ENCODE measurements at places on chromosomes 6 and 20.
A peak's percentile ranks its signal among the peaks of the same experiment; 100 is the strongest.

GRCh38 chr6:72886170-72886569, 264.3 kb downstream of the KCNQ5 start:
- DNase-seq = no peak

DNA sequence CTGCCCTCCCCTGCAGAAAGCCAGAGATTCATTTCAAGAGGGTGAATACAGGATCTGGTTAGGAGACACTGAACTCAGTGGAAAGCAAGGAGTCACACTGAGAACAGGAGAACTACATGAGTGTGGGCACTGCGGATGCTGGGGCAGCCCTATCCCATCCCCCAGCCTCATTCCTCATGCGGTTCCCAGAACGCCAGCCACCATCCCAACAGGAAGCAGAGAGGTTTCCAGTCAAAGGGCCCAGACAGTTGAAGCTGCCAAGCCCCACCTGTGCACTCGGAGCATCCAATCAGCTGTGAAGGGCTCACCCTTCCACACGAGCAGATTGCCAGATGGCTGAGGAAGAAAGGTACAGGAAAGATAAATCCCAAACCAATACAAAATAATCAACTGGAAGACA, 50.7 kb upstream of the PRND start:
- DNase-seq = no peak

DNA sequence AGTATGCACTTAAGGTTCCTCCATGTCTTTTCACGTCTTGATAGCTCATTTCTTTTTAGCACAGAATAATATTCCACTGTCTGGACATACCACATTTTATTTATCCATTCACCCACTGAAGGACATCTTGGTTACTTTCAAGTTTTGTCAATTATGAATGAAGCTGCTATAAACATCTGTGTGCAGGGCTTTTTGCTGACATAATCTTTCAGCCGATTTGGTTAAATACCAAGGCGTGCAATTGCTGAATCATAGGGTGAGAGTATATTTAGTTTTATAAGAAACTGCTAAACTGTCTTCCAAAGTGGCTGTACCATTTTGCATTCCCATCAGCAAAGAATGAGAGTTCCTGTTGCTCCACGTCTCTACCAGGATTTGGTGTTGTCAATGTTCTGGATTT, 44.9 kb upstream of the PHACTR2 start:
- no peak for DNase-seq

GRCh38 chr6:127971945-127972391, 71.1 kb upstream of the THEMIS start:
- DNase-seq = no peak

- DNase-seq = peak; percentile 41
Measured at GRCh38 chr6:81752921-81753710, 635 bp upstream of the TENT5A start.

DNA sequence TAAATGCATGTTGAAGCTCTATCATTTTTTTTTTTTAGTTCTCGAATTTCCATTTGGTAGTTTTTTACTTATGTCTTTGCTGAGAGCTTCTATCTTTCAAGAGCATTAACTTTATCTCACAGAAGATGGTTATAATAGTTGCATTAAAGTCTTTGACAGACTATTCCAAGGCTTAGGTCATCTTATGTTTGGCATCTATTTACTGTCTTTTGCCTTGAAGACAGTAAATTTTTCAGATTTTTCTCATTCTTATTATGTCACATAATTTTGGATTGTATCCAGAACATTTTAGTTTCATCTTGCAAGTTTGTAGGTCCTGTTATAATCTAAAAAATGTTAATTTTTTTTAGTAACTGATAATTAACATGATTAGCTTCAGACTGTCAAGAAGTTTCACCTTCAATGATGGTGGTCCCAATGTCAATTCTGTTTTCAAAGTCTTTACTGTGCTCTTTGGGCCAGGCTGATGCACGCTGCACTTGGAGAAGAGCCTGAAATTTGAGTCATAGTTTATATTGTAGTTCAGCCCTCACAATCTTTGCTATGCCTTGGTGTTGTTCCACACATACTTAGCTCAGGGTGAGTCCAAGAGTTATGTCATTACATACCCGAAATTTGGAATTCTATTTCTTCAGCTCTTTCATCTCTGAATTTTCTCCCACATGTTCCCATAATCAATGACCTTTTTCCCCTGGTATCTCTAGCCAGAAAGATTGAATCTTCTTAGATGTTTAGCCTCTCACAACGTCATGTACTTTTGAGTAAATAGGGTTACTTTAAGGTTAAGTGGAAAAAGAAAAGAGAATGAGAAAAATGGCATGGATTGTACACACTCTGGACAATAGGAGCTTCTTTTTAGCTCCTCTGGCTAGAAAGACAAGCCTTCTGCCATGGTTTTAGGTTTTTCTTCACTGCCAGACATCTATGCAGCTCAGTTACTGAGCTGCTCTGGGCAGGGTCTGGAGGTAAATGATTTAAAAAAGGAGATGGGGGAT, 110.3 kb upstream of the BTBD3 start:
- no peak for DNase-seq

- no peak for DNase-seq
Measured at GRCh38 chr6:147900247-147900830, 391.8 kb downstream of the SAMD5 start.

- DNase-seq = no peak
Measured at GRCh38 chr6:6688951-6689350, 100.4 kb downstream of the LY86 start.

- DNase-seq = no peak
Measured at GRCh38 chr20:39190666-39191570, 228.8 kb downstream of the DHX35 start.

GRCh38 chr20:2859330-2860121, 13.8 kb upstream of the PTPRA start:
- DNase-seq = no peak

- no peak for DNase-seq
Measured at GRCh38 chr6:167572106-167572505, 247.2 kb downstream of the TTLL2 start.

DNA sequence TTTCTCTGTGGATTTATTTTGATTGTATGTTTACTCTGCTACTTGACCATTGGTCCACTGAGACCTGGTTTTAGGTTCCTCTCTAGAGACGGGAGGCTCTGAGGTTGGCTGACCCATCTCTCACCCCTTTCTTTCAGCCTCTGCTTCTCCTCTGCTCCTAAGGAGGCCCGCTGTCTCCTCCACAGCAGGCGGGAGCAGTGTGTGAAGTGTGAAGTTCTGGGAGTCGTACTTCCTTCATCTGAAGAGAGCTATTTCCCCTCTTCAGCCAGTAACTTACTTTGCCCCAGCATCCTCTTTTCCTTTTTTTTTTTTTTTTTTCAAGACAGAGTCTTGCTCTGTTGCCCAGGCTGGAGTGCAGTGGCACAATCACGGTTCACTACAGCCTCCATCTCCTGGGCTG, 21.1 kb downstream of the PDRG1 start:
- no peak for DNase-seq

DNA sequence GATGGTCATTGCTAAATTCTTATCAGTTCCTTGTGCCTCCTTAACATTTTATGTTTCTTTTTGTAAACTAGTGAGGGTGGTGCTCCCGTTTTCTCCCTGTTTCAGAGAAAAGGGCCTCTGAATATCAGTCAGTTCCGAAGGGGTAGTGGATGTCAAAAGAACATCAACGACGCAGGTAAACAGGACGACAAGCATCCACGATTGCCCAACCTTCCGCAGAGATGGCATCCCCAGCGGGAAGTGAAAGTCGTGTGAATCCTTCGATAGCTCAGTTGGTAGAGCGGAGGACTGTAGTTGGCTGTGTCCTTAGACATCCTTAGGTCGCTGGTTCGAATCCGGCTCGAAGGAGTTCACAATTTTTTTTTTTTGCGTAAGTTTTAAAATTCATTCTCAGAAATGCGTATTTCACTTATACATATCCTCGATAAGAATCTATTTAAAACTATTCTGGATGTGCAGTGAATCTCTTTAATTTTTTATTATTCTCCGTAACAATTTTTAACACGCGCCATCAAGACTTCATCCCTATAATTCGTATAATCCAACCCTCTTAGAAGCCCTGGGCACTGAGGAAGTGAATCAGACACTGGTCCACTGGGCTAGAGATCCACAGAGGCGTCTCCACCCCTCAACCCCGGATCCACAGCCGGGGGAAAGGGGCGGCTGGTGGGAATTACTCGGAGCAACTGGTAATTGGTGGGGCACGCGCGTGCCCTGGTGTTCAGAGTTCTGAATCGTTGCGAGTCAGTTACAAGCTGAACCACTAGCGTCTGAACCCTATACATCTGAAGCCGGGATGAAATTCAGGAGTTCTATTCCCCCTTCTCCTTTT, 27.9 kb upstream of the ABT1 start:
- DNase-seq = peak; percentile 94

DNA sequence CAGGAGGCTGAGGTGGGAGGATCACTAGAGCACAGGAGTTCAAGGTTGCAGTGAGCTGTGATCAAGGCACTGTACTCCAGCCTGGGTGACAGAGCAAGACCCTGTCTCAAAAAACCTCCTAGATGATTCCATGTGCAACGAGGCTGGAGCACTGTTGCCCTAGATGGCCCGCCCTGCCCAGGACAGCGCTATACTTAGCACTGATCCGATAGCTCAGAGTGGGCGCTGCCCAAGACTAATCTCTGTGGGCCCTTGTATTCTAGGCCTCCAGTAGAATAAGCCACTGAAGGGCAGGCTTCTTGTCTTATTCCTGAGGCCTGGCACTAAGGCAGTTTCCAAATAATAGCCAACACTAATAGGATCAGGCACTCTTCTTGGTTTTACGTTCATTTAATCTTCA, 41.0 kb downstream of the STK35 start:
- DNase-seq = no peak

- DNase-seq = no peak
Measured at GRCh38 chr20:24873025-24873620, 75.9 kb upstream of the CST7 start.

Measured in NCI-H1105 treated with DMSO at 0.1 percent for 48 hours (cell line).